ENCODE measurements at places on chromosomes 2 and 18.

DNA sequence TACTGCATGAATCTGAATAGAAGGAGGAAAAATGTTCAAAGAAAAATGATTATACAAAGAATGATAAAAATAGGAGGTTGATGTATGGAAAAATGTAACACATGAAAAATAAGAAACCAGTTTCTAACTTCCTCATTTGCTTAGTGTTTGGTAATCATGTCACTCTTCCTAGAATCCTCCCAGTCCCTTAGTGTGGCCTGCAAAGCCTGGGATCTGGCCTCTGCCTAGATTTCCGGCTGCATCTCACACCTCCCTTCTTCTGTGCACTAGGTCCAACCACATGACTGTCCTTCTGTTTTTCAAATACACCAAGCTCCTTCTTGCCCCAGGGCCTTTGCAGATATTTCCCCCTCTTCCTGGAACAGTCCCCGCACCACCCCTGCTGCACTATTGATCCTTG, 76.8 kb upstream of the RBMS1 start:
- no peak for DNase-seq

DNA sequence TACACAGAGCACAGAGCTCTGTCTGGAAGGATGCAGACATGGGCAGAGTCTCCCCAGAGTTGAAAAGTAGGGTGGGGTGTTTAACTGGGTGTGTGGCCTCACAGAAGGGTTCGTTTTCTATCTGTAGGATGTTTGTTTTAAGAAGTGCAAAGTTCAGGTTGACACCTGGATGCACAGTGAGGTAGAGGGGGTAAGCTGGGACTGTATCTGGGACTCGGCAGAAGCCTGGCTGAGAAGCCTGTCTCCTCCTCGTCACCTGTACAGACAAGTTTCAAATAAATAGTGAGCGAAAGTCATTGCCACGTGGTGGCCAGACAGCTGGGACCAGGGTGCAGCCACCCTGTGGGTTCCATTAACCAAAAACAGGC, 145.9 kb downstream of the KLHL29 start:
- DNase-seq = no peak

DNA sequence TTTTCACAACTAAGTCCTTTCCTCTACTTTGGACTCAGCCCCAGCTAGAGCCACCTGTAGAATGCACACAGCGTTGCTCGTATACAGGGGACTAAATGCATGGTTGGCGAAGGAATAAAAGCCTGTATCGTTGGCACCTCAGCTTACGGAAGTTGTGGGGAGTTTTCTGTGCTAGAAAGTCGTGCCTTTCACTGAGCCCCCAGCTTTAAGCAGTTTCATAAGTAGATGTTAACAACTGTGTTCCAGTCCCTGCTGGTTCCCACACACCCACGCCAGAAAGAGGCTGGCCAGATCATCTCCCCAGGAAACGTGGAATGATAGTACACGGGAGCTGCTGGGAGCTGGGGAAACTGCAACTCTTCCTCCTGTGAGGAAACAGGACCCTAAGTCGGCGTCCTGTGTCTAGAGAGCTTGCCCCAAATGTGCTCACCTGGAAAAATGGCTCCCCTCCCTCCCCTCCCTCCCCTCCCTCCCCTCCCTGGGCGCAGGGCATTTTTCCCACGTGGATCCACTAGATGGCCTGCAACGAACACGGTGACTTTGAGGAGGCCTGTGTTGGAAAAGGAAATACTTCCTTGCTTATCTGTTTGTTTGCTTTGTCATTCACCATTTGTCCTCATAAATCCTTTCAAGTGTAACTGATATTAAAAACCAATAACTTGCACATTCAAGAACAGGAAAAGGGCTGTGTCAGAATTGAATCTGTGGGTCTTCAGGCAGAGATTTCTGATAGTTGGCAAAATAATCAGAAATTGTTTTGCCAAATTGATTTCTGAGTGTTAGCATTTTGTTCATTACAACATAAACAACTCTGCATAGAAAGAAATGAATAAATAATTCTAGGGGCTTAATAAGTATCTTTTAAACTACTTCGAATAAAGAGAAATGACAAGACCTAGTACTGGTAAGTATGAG, 43.9 kb upstream of the RFX8 start:
- DNase-seq = no peak

- DNase-seq = no peak
Observed at GRCh38 chr2:235701206-235701981, 207.6 kb downstream of the AGAP1 start.

DNA sequence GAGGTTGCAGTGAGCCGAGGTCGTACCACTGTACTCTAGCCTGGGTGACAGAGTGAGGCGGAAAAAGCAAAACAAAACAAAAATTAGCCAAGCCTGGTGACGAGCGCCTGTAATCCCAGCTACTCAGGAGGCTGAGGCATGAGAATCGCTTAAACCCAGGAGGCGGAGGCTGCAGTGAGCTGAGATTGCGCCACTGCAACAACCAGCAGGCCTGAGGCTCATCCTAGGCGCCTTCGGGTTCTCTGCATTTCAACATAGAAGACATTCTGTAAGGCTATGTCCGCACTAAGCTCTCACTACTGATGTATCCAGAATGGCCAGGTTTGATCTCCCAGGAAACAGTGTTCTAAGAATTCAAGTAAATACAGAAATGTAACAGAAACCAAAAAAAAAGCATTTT, 23.5 kb downstream of the PTPN2 start:
- DNase-seq = no peak

All from activated CD8-positive, alpha-beta memory T cell treated with anti-CD3 and anti-CD28 coated beads for 4 hours (primary cell).